Omental fat pad (tissue), 4 donors: ENCODE measurements at places on chromosomes 7 and 10. TPM values are rescaled to one million over a fixed set of nuclear protein-coding genes. Genes with fewer than 3 reads are reported as not detected.

Gene AKR1B1
- 101 TPM for total RNA-seq

Gene INHBA
- total RNA-seq, result 1.3 TPM

Gene MMP21
- total RNA-seq, result not detected

Gene GIMAP7
- total RNA-seq, result 5.8 TPM

Gene GOLGA7B
- total RNA-seq, result 0.50 TPM

Gene ADIRF
- total RNA-seq, result 829 TPM

Gene LGI1
- not detected for total RNA-seq

GRCh38 chr10:120827251-120827875, 23.8 kb upstream of the WDR11 start:
- DNase-seq, result no peak

DNA sequence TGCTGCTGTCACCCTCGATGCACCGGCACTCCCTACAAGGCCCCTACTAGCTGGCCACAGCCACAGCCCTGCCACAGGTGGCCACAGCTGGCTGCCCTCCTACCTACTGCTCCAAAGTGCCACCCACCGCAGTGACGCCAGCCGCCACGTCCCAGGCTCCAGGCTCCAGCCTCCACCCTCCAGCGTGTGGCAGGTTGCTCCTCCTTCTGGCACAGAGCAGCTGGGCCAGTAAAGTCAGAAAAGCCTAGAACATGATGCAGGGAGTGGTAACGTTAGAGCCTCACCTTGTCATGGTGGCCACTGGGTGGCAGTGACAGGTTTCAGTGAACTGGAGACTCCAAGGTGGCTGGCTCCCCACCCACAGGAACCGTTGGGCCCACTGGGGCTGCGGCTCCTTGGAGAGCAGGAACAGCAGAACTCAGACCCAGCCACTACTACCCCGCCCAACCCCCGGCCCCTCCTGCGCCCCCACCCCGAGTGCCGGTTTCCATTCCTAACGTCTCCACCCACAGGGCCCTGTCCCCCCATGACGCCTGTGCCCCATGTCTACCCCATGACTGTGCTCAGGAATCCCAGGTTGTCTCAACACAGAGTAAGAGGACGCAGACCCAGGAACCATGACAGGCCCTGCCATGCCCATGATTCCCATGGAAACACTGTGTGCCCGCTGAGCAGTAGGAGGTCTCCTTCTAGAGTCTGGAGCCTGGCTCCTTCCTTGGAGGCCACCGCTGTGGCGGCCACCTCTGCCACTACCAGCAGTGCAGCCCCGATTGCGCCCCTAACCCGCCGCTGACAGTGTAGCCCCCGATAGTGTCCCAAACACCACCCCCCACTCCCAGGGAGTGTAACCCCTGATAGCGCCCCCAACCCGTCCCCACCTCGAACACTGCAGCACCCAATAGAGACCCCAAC, 52.3 kb upstream of the ZNF33B start:
- DNase-seq, result no peak

DNA sequence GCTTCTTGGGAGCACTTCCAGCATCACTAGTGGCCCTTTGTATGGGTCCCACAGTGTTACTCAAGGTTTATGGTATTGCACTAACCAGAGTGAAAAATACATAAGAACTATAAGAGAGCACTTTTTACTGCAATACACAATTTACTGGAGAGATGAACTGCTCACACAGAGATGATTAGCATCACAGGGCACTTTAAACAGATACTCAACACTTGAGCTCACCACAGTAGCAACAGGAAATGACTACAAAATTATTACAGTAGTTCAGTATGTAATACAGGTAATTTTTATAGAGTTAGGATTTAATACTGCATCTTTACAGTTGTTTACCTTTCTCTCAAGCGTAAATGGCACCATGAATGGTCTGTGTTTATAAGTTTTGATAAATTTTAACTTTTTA, 68.2 kb upstream of the CDK1 start:
- DNase-seq, result no peak

GRCh38 chr10:96230527-96230926, 40.8 kb downstream of the BLNK start:
- no peak for DNase-seq

DNA sequence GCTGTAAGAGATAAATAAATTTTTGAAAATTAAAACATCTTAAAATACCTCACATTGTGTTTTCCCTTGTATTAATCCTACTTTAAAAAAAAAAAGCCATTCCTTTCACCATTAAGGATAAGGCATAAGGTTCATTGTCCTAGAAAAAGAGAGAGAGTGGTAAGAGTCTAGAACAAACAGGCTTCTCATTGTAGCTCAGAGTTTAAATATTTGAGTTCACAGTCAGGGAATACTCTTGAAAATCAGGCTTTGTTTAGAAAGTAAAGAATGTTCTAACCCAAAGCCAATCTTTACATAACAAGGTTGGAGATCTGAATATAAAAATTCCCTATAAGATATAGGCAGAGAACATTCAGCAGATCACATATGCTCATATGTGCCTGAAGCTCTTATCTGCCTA, 40.2 kb upstream of the TES start:
- no peak for DNase-seq

DNA sequence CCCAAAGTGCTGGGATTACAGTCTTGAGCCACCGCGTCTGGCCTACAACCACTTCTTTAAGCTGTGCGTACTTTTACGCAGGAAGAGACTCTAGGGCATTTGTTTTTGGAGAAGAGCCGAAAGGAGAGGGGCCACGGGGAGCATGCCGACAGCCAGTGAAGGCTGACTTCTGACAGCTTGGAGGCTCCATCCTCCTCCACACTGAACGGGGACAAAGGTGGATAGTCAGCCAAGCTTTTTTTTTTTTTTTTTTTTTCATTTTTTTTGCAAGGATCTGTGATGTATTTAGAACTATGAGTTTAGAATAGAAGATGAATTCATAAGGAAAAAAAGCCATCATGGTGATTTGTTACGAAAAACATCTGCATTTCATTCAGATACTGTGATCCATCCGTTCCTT, 221.7 kb downstream of the ARHGAP21 start:
- DNase-seq, result no peak

DNA sequence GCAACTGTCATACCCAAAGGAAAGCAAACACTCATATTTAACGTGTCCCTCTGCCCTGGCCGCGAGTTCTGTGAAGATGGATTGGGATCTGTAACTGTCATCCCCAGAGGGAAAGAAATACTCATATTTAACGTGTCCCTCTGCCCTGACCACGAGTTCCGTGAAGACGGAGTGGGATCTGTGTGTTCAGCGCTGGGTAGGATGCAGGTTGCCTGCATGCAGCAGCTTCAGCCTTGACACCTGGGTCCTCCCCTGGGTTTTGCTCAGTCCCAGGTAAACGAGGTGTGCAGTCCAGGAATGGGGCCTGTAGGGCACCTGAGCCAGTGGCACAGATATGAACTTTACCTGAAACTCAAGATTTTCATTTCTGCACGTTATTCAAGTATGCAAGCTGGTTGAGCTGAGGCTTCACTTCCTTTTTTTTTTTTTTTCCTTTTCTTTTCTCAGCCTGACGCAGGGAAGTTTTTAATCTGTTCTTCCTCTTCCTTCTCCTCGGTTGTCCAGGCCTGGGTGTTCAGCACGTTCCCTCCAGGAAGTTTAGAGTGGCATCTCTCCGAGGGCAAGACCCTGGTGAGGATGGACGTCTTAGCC, 159.0 kb upstream of the SHH start:
- DNase-seq, result no peak

- DNase-seq, result no peak
Measured at GRCh38 chr10:26755443-26755903, 58.0 kb downstream of the PDSS1 start.

GRCh38 chr10:68010426-68010940, 64.6 kb downstream of the HERC4 start:
- no peak for DNase-seq

GRCh38 chr10:121553511-121554264, 44.6 kb downstream of the FGFR2 start:
- DNase-seq, result no peak

DNA sequence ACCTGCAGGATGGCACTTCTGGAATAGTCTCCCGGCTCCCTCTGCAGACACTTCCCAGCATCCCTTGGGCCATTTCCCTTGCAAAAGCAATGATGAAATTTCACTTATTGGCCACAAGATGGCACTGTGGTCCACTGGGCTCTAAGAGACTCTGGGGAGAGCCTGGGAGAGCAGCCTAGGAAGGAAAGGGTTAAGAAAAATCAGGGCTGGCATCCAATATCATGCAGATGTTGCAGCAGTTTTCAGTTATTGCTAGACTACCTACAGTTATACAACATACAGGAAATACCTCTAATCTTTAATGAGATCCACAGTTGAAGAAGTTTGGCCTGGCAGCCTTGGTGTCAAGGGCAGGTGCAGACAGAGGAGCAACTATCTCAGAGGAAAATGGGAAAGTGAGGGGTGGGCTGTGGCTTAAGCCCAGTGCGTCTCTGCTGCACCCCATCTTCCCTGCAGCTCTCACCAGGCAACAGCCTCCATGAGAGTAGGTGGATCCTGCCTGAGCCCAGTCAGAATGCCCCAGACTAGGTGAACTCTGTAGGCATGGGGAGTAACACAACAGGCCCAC, 100.2 kb upstream of the PRSS58 start:
- DNase-seq, result no peak

DNA sequence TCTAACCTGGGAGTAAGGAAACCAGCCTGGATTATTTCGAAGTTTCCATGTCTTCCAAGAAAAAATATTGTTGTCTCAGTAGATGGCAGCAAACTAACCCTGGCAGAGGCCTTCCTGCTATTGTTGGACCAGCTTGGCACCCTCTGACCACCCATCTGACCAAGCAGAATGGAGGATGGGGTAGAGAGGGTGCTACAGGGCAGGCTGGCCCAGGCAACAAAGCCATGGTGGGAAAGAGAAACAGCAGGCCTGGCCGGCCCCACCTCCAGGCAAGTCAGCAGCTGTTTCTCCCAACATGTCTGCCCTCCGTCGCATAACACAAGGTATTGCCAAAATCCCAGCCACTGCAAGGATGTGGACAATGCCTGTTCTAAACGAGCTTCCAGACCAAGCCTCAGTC, 95.0 kb downstream of the FAM53B start:
- DNase-seq, result no peak

- no peak for DNase-seq
Measured at GRCh38 chr10:128522551-128523308, 396.5 kb upstream of the MKI67 start.

GRCh38 chr10:72104472-72105097, 16.2 kb upstream of the SPOCK2 start:
- no peak for DNase-seq

DNA sequence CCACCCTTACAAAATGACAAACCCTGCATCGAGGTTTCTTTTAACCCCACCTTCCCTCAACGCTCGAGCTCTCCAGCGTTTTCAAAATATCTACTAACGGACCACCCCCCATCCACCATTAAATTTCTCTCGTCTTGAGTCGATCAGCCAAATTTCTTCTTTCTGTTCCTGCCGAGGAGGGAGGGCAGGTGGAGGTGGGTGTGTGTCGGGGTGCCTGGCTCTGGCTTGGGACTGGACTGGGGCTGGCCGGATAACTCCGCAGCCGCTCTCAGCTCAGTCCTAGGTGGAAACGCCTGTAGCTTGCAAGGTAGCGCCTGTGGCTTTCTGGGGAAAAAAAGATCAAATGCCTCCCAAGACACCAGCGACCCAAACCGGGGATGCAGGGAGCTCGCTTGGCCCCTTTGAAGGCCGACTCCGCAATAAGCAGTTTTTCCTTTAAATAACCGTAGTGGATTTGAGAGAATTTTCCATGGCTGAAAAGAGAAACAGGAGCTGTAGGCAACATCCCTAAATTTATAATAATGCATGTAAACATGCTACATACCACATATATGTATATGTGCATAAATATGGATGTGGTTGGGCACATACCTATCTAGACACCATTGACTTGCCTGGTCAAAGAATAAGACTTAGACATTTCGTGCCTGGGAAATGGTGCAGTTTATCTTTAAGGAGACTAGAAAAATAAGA, 1.9 kb upstream of the TMEM178B start:
- no peak for DNase-seq

GRCh38 chr7:84073186-84073875, 121.3 kb downstream of the SEMA3A start:
- DNase-seq, result no peak

GRCh38 chr10:126270111-126270510, 118.2 kb downstream of the ADAM12 start:
- no peak for DNase-seq

DNA sequence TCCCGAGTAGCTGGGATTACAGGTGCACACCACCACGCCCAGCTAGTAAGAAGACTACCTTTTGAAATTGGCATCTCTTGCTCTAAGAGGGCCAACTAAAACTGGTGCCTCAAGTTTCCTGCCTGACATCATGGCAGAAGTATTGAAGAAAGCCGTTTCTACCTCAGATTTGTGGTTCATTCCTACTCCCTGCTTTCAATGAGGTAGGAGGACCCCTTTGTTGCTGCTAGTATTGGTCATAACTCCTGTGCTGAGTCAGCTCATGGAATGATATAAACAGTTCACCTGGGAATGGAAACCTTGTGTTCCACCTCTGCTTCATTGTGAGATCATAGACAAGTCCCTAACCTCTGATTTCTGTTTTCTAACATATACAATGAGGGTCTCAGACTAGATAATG, 82.8 kb downstream of the CDK6 start:
- no peak for DNase-seq

GRCh38 chr7:101468546-101469275, 106.0 kb downstream of the COL26A1 start:
- no peak for DNase-seq

DNA sequence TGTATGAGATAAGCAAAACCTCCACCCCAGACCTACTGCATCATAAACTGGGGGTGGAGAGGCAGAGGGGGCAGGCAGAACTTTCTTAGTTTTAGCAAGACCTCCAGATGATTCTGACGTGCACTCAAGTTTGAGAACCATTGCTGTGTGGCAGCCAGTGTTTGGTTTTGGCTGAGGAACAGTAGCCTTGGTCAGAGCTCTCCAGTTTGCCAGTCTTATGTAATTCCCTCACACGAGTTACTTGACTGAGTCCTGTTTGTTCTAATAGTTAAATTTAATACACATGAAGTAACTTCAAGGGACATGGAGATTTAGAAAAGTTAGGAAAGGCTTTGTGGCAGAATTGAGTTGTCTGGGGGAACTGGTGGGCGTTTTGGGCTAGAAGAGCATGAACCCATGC, 38.5 kb downstream of the GARS1 start:
- DNase-seq, result no peak

DNA sequence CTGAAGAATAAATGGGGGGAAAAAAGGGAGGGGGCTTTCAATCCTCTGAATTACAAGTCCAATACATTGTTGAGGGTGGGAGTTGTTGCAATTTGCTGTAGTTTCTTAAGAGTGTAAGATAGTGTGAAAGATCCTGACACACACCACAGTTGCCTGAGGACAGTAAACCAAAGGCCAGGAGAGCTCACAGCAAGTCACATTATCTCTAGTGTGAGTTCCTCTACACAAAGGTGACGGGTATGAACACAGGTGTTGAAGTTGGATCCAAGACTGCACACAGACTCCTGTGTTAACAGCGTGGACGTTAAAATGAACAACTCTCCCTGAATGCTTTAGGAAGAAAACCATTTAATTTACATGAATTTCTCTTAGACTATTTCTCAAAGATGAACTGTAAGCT, 12.0 kb downstream of the LARP4B start:
- DNase-seq, result no peak
